ENCODE measurements at places on chromosomes 1 and 21.

DNA sequence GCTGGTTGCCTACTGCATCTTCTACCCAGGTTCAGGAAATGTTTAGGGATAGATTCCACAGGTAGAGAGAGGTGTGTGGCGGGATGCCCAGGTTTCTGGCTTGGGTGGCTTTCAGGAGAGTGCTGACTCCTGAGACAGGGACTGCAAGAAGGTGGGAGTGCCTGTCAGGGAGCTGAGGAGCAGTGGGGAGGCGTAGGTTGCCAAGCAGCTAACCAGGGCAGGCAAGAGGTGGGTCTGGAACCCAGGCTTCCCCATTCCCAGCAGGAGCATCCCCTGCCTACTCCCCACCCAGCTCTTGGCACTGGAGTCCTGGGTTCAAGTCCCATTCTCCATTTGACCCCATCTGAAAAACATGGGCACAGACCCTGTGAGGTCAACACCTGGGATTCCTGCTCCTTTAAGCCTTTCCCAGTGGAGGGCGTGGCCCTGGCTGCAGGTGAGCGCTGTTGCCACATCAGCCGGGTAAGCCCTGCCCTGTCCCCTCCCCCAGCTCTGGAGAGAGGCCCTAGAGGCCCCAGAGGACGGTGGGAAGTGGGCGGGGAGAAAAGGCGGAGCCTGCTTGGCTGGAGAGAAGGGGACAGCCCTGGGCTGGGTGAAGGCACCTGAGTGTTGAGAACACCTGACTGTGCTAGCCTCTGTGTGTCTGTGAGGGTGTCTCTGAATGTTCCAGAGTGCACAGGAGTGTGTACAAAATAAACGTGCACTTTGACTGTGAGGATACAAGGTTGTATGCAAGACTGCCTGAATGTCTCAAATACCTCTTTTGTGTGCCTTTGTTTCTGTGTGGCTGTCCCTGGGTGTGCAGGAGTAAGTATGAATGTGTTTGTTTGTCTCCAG is 14.0 kb upstream of the SYNC start:
- DNase-seq: peak; percentile 53

GRCh38 chr1:161781995-161782394 is 15.9 kb downstream of the ATF6 start:
- no peak for DNase-seq

GRCh38 chr1:56417646-56418045 is 161.7 kb downstream of the PLPP3 start:
- DNase-seq: no peak

GRCh38 chr1:185406006-185406690 is 89.1 kb upstream of the IVNS1ABP start:
- no peak for DNase-seq

GRCh38 chr1:26142159-26142558 is 16.7 kb upstream of the FAM110D start:
- DNase-seq: no peak

DNA sequence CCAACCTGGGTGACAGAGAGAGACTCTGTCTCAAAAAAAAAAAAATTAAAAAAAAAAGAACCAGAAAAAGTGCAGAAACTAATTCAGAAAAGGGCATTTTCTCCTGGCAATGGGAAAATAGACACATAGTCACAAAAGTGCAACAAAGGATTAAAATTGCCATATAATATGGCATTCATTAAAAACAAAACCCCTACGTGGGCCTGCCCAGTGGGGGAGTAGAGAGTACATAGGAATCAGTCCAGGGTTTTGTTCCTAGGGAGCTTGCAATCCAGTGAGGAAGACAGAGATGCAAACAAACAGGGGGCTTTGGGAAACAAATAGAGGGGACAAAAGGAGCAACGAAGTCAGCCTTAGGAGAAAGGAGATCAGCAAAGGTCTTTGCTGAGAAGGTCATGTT is 4.5 kb upstream of the TRABD2B start:
- DNase-seq: no peak

DNA sequence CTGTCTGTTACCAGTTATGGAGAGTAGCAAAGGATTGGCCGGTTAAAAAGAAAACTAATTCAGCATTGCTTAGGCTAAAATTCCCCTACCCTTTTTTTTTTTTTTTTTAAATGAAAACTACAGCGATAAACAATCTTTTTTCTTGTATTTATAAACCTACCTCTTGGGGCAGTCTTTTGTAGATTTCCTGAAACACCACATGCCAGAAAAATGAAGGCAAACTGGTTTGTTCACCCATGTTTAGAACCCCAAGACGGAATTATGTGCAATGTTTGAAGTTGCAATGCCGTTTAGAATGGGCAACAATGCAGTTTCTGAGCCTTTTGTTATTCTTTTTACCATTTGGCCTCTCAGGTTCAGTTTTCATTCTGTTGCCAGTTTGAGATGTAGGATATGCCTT is 59.1 kb downstream of the PRDM2 start:
- DNase-seq: no peak

- DNase-seq: peak; percentile 89
These were observed 99.4 kb upstream of the JUN start for GRCh38 chr1:58883037-58883887.

- no peak for DNase-seq
These were observed 241.7 kb downstream of the SETD4 start for GRCh38 chr21:35818597-35818996.

- DNase-seq: no peak
These were observed 24.9 kb downstream of the DIP2A start for GRCh38 chr21:46483300-46484295.

GRCh38 chr1:218366322-218367052 is 21.4 kb downstream of the TGFB2 start:
- no peak for DNase-seq

- DNase-seq: no peak
These were observed 26.5 kb downstream of the NFYC start for GRCh38 chr1:40717955-40718354.

- peak; percentile 82 for DNase-seq
These were observed 45.1 kb downstream of the SLC2A1 start for GRCh38 chr1:42913426-42914091.

GRCh38 chr21:33015756-33016155 is 10.0 kb upstream of the OLIG2 start:
- DNase-seq: no peak

GRCh38 chr1:90973897-90974798 is 47.7 kb downstream of the ZNF644 start:
- peak; percentile 76 for DNase-seq

- no peak for DNase-seq
These were observed 5.9 kb upstream of the TFF2 start for GRCh38 chr21:42356650-42357049.

DNA sequence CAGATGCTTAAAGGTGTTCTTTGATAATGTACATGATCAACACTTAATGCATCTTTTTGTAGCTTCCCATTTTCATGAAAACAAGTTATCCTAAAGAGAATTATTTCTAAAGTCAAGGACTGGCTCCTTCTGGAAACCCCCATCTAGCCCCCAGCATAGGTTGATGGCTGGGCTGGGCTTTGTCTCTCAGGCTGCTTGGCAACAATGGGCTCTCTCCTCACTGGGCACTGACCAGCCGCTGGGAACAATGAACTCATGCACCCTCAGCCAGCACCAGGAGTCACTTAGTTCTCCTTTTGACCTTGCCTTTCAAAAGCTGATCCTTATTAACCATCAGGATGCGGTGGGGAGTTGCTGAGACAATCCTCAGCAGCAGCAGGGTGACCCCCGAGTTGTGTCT is 293.0 kb upstream of the PLXNA2 start:
- DNase-seq: no peak

DNA sequence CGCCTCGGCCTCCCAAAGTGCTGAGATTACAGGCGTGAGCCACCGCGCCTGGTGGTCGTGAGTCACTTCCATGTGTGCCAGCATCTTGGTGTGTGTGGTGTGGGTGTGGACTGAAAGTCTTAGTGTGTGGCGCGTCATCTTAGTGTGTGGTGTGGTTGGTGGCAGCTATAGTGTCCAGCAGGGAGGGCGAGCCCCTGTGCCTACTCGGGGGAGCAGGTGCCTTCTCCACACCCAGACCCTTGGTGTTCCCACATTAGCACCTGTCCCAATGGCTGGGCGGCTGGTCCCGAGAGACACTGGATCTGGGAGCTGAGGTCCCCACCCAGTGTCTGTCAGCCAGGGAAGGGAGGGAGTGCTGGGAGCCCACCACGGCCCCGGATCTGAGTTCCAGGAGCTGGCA is 2.8 kb downstream of the SCNN1D start:
- DNase-seq: no peak

GRCh38 chr1:217953922-217954321 is 322.8 kb downstream of the SPATA17 start:
- no peak for DNase-seq

GRCh38 chr1:91851130-91852010 is 34.6 kb downstream of the TGFBR3 start:
- no peak for DNase-seq

DNA sequence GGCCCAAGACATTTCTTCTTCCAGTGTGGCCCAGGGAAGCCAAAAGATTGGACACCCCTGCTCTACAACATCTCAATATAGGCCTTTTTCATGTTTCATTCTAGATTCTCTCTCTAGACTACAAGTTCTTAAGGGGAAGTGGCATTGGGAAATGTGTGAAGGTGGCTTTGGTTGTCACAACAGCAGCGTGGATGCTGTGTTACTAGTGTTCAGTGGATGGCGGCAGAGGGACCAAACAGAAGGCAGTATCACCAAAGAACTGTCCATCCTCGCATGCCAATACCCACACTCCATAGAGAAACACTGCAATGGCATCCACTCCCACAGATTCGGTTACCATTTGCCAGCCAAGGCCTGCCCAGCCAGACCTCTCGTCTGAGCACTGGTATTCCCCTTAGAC is 24.3 kb upstream of the IFNAR2 start:
- DNase-seq: peak; percentile 71

GRCh38 chr21:44926331-44927101 is 5.8 kb upstream of the ITGB2 start:
- no peak for DNase-seq

DNA sequence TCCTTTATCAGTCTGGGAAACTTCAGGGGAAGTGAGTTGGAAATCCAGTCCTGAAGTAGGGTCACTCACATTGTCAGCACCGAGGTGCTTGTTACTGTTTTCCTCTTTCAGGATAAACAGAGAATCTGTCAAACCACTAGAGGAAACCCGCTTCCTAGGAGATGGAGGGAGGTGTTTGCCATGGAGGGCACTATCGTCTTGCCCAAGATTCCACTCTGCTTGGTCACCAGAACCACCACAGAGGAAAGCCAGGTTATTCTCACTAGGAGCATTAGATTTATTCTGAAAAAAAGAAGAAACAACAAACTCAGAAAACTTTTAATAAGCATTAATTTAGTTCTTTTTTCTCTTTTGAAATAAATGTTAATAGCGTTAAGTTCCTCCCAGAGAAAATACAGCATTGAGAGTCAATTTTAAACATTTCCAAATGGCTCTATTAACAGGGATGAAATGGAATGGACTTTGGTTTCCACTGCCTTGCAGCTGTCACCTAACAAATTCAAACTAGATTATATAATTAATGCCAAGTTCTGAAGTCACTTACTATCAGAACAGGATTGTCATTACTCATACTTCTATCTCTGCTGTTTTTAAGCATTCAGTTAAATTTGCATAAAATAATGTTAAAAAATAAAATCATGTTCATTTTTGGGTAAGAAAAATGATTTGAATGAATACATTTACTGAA is 242.8 kb downstream of the CRB1 start:
- no peak for DNase-seq

DNA sequence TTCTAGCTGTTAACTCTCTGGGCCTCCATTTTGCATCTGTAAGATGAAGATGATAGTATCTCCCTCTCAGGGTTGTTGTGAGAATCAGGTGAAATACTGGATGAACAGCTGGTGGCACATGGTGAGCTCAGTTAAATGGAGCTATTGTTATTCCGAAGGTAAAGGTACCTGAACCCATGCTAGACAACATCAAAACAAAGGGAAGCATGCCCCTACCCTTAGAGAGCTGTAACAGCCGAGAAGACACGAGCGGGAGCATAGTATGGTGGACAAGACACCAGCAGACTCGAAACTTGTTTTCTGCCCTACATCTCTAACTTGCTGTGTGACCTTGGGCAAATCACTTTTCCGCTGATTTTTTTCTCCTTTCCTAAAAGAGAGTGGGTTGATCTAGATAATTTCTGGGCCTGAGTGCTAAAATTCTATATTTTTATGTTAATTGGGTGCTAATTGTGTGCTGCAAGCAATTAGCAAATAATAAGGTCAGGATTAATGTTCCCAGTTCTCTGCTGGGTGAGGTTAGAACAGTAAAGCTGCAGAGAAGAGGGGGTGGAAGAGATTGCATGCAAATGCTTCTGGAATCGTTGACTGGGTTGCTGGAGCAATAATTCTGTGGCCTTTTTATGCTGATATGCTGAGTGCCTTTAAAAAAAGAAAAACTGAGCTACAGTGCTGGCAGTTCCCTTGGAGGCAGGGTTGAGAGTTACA is 10.8 kb downstream of the TMEM200B start:
- no peak for DNase-seq

GRCh38 chr1:33301273-33301984 is 19.5 kb downstream of the A3GALT2 start:
- no peak for DNase-seq

GRCh38 chr1:53065391-53065790 is 3.4 kb downstream of the PODN start:
- no peak for DNase-seq

GRCh38 chr1:208218237-208219097 is 25.7 kb downstream of the PLXNA2 start:
- DNase-seq: no peak

GRCh38 chr21:46145159-46145839 is 10.1 kb downstream of the FTCD start:
- DNase-seq: no peak

DNA sequence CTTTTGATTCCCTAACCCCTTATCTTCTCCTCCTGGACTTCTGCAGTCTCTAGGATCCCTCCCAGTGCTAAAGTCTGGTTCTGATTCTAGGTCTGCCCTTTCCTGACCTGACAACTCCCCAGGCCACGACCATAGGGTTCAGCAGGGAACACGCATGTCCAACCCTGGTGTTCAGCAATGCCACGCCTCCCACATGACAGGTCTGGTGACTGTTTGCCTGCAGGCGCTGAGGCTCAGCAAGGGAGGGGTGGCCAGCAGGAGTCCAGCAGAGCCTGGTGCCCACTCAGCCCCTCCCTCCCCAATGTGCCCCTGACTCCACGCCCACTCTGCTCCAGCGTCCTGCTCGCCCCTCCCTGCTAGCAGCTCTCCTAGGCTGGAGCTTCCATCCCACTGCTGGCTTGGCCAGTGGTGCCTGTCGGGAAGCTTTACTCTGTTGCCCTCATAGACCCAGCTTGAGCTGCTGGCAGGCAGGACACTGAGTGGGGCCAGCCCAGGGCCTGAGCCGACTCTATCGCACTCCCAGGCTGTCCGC is 17.3 kb downstream of the SLC9A1 start:
- no peak for DNase-seq

DNA sequence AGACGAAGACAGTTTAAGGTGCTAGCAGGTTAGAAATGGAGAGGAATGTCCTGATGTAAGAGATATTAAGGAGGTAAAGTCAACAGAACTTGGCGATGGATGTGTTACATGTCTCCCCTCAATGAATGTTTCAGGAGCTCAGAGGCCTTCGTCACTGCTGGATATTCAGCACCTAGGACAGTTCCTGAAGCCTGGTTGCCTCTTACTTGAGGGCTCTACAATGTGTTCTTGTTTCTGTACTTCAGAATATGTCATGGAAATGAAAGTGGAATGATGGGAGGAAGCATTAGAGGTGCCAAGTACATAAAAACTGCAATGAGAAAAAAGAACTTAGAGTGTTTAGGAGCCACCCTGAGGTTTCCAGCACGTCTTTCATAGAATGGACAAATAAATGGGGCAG is 17.7 kb downstream of the TNR start:
- peak; percentile 45 for DNase-seq

- DNase-seq: no peak
These were observed 109.1 kb downstream of the APP start for GRCh38 chr21:26061437-26061836.
